ENCODE measurements at places on chromosomes 7 and 10.

GRCh38 chr10:129945526-129945925 lies 18.5 kb downstream of the EBF3 start:
- DNase-seq = no peak

DNA sequence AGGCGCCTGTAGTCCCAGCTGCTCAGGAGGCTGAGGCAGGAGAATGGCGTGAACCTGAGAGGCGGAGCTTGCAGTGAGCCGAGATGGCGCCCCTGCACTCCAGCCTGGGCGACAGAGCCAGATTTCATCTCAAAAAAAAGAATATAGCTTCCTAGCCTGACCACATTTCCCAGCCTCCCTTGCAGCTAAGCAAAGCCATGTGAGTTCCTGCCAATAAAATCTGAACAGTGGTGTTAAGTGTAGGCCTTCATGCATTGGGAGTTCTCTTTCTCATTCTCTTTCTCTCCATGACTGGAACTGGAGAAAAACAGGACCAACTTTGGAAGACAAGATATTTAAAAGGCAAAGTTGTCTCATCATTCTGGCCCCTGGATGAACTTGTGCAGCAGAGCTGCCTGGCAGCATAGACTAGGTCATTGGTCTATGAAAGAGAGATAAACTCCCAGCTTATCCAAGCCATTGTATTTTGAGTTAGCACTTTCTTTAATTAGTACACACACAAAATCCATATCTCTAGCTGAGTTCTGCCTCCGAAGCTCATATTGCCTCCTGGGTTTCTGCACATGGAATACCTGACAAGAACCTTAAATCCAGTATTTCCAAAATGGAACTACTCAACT lies 60.8 kb downstream of the TSPAN12 start:
- DNase-seq = no peak

GRCh38 chr10:102705531-102705930 lies 8.7 kb downstream of the ARL3 start:
- DNase-seq = no peak

- DNase-seq = no peak
These were observed 1.2 kb upstream of the CPED1 start for GRCh38 chr7:120987280-120987679.

GRCh38 chr7:36298106-36298505 lies 91.6 kb upstream of the ANLN start:
- DNase-seq = no peak

DNA sequence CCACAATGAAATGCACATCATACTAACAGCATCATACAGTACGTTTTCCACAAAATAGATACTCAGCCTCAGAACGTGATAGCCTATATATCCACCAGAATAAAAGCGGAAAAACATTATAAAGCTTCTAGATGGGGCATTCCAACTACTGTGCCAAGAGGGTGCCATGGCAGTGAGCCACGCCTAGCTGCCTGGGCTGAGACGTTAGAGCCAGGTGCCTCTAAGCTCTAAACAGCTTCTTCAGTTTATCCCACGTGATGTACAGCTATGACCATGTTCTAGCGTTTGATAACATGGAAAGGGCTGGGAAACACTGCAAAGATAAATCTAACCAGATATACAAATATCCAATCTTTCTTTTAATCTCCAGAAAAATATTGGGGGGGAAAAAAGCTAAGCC lies 17.8 kb downstream of the USP6NL start:
- DNase-seq = no peak

- DNase-seq = no peak
These were observed 21.0 kb upstream of the EPC1 start for GRCh38 chr10:32367793-32368453.

- DNase-seq = no peak
These were observed 113.2 kb downstream of the NPTX2 start for GRCh38 chr7:98730326-98730725.

GRCh38 chr10:89283025-89283935 lies 18.6 kb upstream of the IFIT2 start:
- DNase-seq = no peak

DNA sequence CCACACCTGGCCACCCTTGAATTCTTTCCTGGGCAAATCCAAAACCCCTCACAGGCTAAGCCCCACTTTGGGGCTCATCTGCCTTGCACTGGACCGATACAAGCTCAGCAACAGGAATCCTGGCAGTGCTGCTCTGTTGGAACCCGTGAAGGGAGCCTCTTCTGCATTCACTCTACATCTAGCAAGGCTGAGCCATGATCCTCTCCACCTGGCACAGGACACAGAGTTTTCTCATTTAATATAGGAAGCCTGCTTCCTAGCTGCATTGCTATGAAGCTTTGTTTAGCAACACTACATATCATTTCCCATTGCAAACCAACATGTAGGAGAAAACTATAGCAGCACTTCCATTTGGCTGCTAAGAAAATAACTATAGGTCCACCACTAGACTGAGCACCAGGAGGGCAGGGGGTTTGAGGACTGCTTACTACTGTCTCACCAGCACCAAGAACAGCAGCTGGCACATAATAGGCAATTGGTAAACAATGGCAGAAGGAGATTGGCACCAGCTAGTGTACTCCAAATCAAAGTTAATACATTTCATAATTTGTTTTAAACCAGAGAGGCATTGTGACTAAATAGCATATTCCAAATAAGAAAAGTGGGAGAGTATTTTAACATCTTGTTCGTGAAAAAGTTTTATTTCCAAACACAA lies 56.1 kb downstream of the CPVL start:
- DNase-seq = no peak

DNA sequence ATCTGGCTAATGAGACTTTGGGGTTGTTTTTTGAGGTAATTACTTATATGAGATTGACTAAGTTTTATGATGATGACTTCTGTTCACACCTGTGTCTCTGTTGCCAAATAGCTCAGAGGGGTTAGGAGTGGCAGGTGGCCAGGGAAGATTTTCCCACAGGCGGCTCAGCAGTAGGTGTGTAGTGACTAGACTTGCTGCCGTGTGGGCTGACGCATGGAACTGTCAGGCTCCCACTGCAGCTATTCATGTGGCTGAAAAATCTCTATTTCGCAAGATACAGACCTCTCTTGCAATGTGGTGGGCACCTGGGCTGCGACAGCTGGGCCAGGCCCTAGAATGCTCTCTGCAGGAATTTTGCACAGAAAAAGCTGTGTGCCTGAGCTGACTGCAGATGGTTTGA lies 1.4 kb downstream of the CPA4 start:
- no peak for DNase-seq

DNA sequence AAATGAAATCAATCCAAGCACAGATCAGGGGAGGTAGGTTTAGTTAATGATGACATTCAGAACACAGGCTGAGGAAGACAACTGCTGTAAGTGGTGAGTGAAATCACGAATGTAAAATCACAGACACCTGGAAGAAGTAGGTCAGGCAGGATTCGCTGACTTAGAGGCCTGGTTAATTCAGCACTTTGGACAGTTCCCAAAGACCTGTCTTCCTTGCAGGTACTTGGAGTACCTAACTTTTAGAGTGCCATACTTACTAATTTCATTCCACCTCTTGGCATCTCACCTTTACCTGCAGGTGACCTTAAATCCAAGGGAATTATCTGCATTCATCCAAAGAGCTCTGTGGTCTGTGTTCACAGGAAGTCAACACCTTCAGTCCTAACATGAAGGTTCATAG lies 822.3 kb downstream of the PHTF2 start:
- no peak for DNase-seq

- DNase-seq = no peak
These were observed 79.9 kb upstream of the COL13A1 start for GRCh38 chr10:69721690-69722310.

All from smooth muscle cell of the brain vasculature (primary cell).